Activated CD4-positive, alpha-beta memory T cell treated with anti-CD3 and anti-CD28 coated beads, Interleukin-2, amount 10 ng/mL, durations not matched to agents 7 days and 5 days (primary cell): ENCODE measurements at places on chromosomes 1 and 21. TPM values are rescaled to one million over a fixed set of nuclear protein-coding genes. Genes with fewer than 3 reads are reported as not detected.
A peak's percentile ranks its signal among the peaks of the same experiment; 100 is the strongest.

DNA sequence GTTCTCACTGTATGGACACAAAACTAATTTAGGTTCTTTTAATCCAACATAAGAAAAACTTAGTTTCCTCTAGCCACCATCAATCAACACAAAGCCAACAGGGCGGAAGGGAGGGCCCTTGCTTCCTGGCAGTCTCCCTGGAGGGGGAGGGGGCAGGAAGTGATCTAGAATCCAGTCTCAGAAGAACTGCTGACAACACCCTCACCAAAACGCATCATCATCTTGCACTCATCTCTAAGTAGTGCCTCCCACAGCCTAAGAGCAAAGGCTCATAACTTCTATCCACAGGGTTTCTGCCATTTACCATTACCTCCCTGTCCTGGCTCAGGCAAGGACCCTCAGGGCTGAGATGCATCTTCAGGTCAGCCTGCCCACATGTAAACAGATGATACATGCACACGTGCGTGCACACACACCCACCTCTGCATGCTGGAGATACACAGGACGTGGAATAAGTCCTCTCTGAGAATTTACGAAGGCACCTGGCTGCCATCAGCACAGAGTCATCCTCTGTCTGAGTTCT lies 20.5 kb downstream of the HIVEP3 start:
- peak overlapping the region; percentile 98 for H3K27ac ChIP-seq
- peaks cover 87% of the 10 kb centered on the region for H3K4me1 ChIP-seq
- H3K4me3 ChIP-seq: peak overlapping the region; percentile 60
- H3K27me3 ChIP-seq: no peaks in the 10 kb centered on the region

GRCh38 chr1:13960375-13960987 lies 260.5 kb downstream of the PRDM2 start:
- peak; percentile 64 for DNase-seq
- H3K27ac ChIP-seq: no peak overlapping the region
- no peaks in the 10 kb centered on the region for H3K4me1 ChIP-seq
- peaks cover 7% of the 10 kb centered on the region for H3K27me3 ChIP-seq

- H3K27me3 ChIP-seq: no peaks in the 10 kb centered on the region
- DNase-seq: peak; percentile 23
- peaks cover 7% of the 10 kb centered on the region for H3K4me1 ChIP-seq
- peaks cover 61% of the 10 kb centered on the region for H3K36me3 ChIP-seq
- no peak overlapping the region for H3K4me3 ChIP-seq
Measured at GRCh38 chr1:147273409-147274336, 31.2 kb downstream of the CHD1L start.

- DNase-seq: no peak
- no peaks in the 10 kb centered on the region for H3K4me1 ChIP-seq
- peaks cover 37% of the 10 kb centered on the region for H3K27me3 ChIP-seq
- no peaks in the 10 kb centered on the region for H3K36me3 ChIP-seq
- no peak overlapping the region for H3K27ac ChIP-seq
Measured at GRCh38 chr1:212958175-212958574, 7.8 kb downstream of the VASH2 start.

DNA sequence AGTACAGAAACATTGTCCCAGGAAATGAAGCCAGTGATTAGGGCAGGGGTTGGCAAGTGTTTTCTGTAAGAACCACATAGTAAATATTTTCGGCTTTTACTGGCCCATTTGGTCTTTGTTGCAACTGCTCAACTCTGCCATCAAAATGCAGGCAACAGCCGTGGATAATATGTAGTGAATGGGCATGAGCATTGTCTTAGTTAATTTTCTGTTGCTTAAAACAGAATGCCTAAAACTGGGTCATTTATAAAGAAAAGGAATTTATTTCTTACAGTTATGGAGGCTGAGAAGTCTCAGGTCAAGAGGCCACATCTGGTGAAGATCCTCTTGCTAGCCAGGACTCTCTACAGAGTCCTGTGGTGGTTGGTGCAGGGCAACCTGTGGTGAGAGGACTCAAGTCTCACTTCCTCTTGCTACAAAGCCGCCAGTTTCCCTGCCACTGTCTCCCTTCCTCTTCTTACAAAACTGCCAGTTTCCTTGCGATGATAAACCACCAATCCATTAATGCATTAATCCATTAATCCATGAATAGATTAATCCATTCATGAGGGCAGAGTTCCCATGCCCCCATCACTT lies 166.4 kb downstream of the PSMG1 start:
- H3K36me3 ChIP-seq: no peaks in the 10 kb centered on the region
- no peak overlapping the region for H3K4me3 ChIP-seq
- peaks cover 4% of the 10 kb centered on the region for H3K4me1 ChIP-seq
- peaks cover 3% of the 10 kb centered on the region for H3K27me3 ChIP-seq
- no peak overlapping the region for H3K27ac ChIP-seq

DNA sequence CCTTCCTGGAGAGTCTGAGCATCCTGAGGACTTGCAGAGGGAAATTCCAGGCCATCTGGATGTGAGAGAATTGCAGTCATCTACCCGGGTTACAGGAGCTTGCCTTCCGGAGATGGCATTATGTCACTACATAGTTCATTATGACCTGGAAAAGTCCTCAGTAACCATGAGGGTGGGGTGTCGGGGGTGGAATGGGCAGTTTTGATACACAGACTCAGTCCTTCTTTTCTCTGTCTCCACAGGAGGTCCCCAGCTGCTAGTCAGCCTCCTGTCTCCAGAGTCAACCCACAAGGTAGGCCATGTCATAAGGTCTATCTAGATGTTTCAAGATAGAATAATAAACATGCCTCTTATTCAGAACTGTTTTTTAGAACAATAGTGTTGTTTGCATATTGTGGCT lies 268.2 kb upstream of the SGIP1 start:
- H3K27me3 ChIP-seq: no peaks in the 10 kb centered on the region
- H3K4me3 ChIP-seq: no peak overlapping the region
- H3K36me3 ChIP-seq: peaks cover 6% of the 10 kb centered on the region
- DNase-seq: no peak

The SYPL2 gene
- not detected for total RNA-seq

The RNU1-3 gene
- total RNA-seq: 1,570 TPM
